ENCODE measurements at places on chromosomes 1 and 21.

GRCh38 chr1:92029241-92029922, 403 bp upstream of the EPHX4 start:
- no peak for DNase-seq

GRCh38 chr1:211345719-211346118, 19.1 kb downstream of the TRAF5 start:
- no peak for DNase-seq

DNA sequence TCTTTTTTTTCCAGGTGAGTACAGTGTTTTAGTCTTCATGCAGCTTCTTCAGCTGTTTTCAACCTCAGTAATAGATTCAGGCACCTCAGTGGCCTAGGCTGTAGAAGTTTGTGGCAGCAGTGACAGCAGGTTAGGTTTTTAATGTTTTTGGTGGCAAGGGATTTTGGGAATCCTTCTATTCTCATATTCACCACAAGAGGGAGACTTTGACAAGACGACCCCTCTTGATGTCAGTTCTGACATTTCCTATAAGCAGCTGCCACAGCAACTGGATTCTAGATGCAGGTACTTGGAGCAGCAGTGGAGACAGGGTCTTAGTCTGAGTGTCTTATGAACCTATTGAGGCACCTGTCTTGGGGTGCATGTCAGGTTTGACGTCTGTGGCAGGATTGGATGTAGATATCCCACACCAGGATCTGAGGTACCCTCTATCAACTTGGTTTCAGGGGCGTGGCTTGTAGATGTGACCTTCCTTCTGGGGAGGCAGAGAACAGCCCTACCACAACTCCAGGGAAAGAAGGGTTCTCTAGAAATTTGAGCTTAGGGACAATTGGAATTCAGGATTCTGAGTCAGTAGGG, 1104.2 kb upstream of the TMPRSS15 start:
- no peak for DNase-seq

GRCh38 chr1:234662148-234662547, 52.2 kb upstream of the IRF2BP2 start:
- no peak for DNase-seq

DNA sequence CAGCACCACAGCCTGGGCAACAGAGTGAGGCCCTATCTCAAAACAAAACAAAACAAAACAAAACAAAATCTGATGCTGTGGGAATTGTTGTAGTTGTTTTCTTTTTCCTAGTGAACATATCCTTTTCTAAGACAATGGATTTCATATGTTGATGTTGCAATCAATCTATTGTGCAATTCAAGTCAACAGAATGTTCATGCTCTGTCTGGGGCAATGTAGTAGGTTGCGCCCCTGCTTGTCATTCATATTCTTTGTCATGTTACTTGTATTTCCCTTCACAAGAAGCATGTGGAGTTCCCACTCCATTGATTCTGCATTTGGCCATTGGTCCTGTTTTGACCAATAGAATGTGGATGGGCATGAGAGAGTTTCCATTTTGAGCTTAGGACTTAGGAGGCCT, 223.9 kb downstream of the DUSP10 start:
- no peak for DNase-seq

- no peak for DNase-seq
These were observed 370.4 kb upstream of the ST6GALNAC5 start for GRCh38 chr1:76496871-76497270.

GRCh38 chr1:22712502-22713271, 2.0 kb downstream of the EPHB2 start:
- peak; percentile 79 for DNase-seq

GRCh38 chr21:39220150-39220549, 36.9 kb upstream of the PSMG1 start:
- DNase-seq, result no peak

- no peak for DNase-seq
These were observed 52.8 kb upstream of the RPL11 start for GRCh38 chr1:23638786-23639241.

DNA sequence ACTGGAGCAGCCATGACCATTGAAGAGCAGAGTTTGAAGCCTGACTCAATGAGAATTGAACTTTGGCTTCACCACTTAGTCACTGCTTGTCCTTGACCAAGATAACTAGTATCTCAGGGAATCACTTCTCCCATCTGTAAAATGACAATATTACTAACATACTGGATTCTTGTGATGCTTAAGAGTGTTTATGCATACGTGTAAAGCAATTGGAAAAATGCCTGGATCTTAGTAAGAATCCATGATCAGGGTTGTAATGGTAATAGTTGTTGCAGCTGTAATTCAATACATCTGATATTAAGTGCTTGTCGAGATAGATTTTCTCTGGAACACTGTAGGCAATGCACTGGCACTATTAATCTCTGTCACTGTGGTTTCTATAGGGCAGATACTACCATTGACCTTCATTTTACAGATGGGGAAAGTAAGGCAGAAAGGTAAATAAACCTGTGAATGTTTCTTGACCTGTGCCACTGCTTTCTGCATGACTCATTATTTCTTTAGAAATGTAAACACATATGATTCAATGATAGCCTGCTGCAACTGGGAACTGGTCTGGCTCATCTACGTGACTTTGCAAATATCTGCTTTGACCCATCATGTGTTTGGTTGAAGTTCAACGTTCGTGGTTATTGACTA, 662.5 kb downstream of the PLA2G4A start:
- no peak for DNase-seq

DNA sequence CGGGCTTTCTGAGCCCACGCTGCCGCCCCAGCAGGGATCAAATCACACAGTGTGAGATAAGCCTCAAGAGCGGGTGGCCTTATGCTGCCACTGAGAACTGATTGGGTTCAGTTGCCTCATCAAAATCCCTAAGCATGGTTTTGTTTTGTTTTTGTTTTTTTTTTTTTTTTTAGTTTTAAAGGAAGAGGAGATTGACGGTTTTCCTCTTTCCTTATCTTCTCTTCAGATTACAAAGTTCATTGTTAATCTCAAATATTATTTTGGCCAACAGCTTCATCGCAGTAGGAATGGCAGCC, 651 bp downstream of the COA6 start:
- DNase-seq, result no peak

DNA sequence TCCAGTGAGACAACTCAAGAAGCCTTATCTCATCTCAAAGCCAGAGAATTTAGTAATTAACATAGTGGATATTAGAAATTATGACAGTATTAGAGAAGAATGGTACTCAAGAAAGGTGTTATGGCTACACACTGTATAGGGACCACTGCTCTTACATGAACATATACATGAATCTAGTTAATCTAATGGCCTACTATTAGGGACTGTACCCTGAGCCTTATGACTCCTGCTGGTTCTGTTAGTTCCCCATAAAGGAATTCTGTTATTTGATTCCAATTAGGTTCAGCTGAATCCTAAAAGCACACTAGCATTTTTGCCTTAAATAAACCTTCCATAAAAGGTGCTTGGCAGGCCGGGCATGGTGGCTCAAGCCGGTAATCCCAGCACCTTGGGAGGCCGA, 39.7 kb downstream of the EGLN1 start:
- no peak for DNase-seq

GRCh38 chr1:225413708-225414375, 14.0 kb downstream of the LBR start:
- DNase-seq, result no peak

DNA sequence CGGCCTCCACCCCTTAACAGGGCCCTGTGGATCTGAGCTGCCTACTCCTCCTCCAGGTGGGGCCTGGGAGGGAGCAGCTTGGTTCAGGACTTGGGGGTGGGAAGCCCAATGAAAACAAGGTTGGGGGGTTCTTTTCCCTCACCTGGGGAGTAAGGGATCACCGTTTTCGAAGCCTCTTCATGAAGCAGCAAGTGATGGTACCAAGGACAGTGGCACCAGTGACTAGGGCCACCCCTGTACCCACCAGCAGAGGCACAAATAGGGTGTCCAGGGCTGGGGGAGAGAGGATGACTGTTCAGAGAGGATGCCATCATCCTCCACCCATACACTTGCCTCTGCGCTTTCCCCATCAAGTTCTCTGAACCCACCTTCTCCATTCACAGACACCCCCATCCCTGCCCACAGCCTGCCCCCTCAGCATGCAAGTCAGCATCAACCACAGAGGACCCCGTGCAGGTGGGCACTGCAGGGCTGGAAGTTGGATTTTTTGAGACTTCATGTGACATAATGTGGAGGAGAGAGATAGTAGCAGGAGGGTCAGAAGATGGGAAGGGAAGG, 6.7 kb downstream of the IGSF8 start:
- DNase-seq, result no peak

DNA sequence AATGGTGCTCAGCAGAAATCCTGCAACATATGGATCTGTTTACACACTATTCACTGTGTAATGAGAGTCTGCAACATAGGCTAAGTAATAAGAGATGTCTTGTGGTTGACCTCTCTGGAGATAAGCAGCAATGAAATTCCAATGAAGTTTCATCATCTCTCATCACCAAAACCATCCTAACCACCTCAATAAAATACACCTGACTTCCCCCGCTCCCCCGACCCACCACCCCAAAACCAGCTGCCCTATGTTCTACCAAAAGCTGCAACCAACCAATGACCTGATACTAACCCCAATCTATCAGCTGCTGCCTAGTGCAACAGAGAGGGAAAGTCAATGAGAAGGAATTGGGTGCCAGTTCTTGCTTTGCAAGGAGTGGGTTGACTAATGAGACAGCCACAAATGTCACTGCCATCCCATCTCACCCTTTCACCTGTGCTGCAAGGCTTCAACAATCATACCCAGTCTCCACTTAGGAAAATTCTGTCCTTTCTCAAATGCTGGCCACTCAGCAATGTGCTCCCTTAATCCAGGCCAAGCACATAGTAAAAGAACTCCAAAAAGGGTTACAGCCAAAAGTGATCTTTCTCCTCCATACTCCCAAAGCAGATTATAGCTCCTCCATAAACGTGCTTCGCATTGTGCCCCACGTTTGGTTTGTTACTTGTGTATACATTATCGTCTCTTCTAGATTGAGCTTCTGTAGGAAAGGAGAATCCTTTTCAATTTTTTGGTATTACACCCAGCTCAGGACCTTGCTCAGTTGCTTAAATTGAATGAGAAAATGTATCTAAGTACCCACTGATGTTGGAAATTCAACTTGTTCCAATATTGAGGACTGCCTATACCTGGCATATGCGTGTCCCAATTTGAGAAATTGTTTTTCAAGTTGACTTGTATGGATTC, 29.0 kb downstream of the MRPL39 start:
- DNase-seq, result peak; percentile 77

DNA sequence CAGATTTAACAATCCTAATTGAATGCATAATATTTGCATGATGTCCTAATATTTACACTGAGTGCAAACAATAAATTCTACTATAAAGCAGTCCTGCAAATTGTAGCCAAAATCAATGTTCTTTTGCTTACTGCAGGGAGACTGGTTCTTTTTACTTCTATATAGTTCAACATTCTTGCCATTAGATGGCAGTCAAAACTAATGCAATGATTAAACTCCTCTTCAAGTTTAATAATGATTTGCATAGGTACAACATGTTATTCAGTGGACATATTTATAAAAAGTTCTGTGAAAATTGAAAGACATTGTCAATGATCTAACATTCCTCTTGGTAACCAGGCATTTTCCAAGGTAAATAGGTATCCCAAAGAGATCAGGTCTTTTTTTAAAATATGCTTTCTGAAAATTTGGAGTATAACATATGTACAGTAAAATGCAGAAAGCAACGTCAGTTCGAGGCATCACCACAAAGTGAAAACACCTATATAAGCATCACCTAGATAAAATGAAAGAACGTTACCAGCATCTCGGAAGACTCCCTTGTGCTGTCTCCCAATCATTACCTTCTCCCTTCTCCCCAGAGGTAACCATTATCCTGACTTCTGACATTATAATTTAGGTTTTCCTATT, 9.8 kb upstream of the FNBP1L start:
- DNase-seq, result no peak

- no peak for DNase-seq
These were observed 38.6 kb downstream of the NSL1 start for GRCh38 chr1:212752934-212753497.

DNA sequence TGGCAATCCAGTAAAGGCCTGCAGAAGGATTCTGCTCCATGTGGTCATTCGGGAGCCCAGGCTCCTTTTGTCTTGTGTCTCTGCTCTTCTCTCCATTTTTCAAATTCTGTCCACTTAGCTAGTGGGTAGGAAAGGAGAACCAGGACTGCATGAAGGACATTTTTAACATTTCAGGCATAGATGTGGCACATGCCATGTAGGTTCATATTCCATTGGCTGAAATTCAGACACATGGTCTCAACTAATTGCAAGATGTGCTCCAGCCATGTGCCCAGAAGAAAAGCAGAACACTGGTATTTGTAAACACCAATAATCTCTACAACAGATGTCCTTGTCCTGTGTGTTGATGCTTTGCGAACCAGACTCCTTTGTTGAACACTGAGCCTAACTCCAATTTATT, 85.2 kb upstream of the WLS start:
- DNase-seq, result no peak

DNA sequence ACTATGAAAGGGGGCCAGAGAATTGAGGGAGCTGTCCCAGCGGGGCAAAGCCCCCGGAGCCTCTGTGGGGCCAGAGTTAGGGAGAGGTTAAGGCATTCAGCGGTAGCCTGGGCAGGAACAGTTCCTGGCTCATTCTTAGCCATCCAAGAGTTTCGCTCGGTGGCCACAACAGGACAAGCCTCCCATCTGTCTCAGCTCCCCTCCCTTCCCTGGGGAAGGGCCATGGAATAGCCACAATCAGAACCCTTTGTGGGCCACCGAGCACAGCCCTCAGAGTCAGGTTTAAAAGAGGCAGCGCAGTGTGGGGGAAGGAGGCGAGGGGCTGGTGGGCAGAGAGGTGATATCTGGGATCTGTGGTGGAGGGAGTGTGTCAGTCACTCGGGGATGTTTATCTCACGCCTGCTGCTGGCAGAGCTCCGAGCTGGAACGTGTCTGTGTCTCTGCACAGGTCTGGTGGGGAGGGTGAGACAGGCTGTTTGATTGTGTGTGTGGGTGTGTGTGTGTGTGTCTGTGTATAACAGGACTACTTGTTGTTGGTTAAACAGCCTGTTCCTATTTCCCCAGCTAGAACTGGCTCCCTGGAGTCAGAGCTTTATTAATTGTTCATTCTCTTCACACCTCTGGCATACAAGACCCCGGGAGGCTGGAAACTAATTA, 49.6 kb upstream of the GOLT1A start:
- DNase-seq, result no peak

DNA sequence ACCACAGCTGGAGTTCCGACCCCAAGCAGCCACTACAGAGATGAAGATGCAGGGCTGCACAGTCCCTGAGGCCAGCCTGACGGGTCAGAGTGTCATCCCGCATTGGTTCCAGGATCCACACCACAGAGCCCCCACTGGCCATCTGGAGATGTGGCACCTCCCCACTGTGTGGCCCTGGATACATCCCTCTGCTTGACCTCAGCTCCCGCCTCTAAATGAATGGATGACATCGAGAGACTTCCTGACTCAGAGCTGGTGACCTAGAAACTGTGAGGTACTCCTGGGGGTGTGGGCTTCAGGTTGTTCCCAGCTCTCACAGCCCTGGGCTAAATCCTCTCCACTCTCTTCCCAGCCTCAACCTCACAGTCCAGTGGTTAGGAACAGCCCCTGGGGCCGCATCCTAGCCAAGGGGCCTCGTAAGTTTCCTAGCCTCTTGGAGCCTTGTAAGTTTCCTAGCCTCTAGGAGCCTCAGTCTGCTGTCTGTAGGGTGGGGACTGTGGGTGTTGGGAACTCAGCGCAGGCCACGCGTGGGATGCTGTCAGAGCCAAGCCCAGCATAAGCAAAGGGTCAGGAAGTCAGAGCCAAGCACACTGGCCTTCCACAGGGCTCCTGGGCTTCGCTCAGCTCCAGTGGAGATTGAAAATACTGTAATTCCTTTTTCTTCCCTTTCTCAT, 87.5 kb upstream of the RUNX3 start:
- DNase-seq, result no peak

GRCh38 chr21:23496729-23497128, 2110.6 kb downstream of the MRPL39 start:
- no peak for DNase-seq

- DNase-seq, result no peak
These were observed 153.5 kb downstream of the LRRC40 start for GRCh38 chr1:70051926-70052325.

Measured in activated effector memory CD4-positive, alpha-beta T cell treated with anti-CD3 and anti-CD28 coated beads, Interleukin-2, amount 50 U/mL, for 16 hours (primary cell).